ENCODE measurements at places on chromosomes 11 and 22.

GRCh38 chr11:62573006-62573591 lies 592 bp downstream of the EEF1G start:
- peak; percentile 10 for DNase-seq

- no peak for DNase-seq
Measured at GRCh38 chr11:117457031-117457785, 129.6 kb downstream of the CEP164 start.

- no peak for DNase-seq
Measured at GRCh38 chr11:104830080-104830479, 68.2 kb downstream of the CASP12 start.

DNA sequence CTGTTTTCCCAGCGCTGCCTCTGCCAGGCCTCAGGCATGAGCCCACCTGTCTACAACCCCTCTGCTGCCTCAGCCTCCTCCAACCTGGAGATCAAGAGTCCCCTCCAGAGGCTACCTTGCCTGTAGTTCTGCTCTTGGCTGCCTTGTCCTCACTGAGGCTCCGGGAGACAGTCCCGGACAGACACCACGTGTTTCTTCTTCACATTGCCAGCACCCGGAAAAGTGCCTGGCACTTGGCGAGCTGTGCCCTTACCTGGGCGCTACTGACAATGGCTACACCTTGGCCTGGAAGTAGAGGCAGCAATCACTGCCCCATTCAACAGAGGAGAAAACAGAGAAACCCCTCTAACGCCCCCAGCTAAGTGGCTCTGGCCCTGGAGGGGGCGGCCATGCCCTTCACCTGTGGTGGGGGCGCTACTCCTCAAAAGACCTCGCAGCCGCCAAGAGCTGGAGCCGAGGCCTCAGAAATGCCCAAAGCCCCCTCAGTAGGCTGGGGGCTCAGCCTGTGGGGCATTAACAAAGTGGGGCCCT lies 3.0 kb upstream of the NAP1L4 start:
- DNase-seq = no peak

DNA sequence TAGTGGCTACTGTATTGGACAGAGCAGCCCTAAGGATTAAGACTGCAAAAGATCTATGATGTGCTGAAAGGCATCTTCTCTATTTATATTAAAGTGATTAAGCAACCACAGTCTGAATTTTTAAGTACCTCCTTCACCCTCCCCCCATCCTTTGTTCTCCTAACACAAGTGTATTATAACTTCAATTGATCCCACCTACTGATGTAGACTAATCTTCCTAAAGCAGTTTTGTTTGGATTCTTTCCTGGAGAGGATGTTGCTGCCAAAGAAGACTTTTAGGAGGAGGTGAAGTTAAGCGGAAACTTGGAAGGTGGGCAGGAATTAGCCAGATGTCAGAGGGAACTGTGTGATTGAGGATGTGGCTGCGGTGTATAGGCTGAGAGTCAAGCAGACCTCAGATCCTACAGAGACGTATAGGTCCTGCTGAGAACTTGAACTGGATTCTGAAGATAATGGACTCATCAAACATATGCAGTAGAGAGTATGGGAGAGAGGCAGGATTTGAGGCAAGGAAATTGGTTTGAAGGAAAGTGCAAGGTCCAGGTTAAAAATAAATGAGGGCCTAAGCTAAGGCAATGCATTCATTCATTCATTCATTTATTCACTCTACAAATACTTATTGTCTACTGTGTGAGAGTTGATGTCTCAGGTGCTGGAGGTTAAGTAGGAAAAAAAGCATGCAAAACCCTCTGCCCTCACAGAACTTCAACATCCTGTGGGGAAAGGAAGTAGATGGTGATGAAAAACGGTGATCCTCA lies 5.2 kb upstream of the RASSF10 start:
- DNase-seq = no peak

DNA sequence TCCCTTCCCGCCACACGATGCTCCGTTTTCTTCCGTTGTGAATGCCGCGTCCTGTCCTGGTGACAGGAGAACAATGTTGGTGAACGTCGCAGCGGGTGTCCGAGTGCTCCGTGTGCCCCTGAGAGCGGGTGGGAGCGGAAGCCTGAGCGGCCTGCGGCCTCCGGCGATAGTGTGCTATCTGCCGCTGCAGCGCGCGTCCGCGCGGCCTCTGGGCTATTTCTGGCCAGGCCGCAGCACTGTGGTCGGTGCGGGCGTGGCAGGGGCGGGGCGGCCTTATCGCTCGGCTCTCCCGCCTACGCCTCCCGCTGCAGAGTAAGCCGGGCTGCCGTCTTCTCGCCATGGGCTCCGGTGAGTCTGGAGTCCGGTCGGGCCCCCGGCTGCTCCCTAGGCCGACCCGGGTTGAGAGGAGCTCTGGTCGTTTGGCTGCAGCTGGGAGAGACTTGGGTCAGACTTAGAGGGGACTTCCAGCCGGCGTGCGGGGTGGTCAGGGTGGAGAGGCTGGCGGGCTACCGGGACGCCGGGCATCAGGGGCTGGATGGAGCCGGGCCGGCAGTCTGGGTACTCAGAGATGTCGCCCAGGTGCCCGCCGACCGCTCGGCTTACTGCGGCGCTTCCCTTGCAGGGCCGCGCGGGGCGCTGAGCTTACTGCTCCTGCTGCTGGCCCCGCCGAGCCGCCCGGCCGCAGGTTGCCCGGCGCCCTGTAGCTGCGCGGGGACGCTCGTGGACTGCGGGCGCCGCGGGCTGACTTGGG lies at the start of gene GP1BB:
Gene GP1BB, plus strand, starts transcription at position 308 of the 751 bp plus-strand sequence. Its CDS starts 31 bp downstream, at position 339.
- DNase-seq = no peak

GRCh38 chr11:112778877-112779266 lies 182.3 kb upstream of the NCAM1 start:
- DNase-seq = no peak

- DNase-seq = no peak
Measured at GRCh38 chr11:135075740-135076139, 663.7 kb upstream of the B3GAT1 start.

DNA sequence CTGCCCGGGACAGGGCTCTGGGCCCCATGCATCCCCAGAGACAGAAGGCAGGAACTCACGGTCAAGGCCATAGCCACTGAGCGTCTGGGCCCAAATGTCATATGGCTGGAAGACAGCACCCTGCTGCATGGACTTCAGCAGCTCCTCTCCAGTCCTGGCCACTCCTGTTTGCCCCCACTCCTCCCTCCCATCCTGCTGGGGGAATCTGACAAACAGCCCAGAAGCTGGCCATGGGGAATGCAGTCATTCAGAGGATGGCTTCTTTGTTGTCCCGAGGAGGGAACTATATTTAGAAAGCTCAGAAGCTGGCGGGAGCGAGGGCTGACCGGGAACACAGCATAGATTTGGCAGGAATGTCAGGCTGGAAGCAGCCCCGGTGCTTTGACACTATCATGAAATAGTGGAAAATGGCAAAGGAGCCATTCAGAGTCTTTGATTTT lies 35.0 kb downstream of the DKK3 start:
- no peak for DNase-seq

GRCh38 chr11:93537049-93537448 lies 6.1 kb downstream of the SMCO4 start:
- DNase-seq = no peak

Measured in AML-193 (cell line).